ENCODE measurements at places on chromosomes 11 and 22. TPM values are rescaled to one million over a fixed set of nuclear protein-coding genes. Genes with fewer than 3 reads are reported as not detected.

Gene BSX
- total RNA-seq = not detected

Gene MYO7A
- not detected for total RNA-seq

Gene GLYAT
- not detected for total RNA-seq

Gene BCO2
- 10.5 TPM for total RNA-seq

Gene CCT8L2
- total RNA-seq = not detected

Gene TPBGL
- total RNA-seq = not detected

Gene OR56B1
- not detected for total RNA-seq

Gene VWA5A
- total RNA-seq = 134 TPM

Gene PRAME
- not detected for total RNA-seq

Gene RTCB
- 90.2 TPM for total RNA-seq

Gene PGR
- 1.6 TPM for total RNA-seq

Gene LMO1
- not detected for total RNA-seq

Gene GSTT2
- total RNA-seq = 0.13 TPM

Gene SCGB2A2
- total RNA-seq = not detected

Gene PAX6
- not detected for total RNA-seq

Gene MIOX
- total RNA-seq = not detected

Gene RTN4R
- 0.91 TPM for total RNA-seq

Gene KRTAP5-3
- not detected for total RNA-seq

Gene CCDC73
- total RNA-seq = not detected

Gene GAB4
- not detected for total RNA-seq

Gene BIK
- total RNA-seq = not detected

Gene OR52H1
- total RNA-seq = 0.16 TPM

Gene DEFB131B
- not detected for total RNA-seq

Data from epithelial cell of alveolus of lung (primary cell).